ENCODE measurements at places on chromosomes 5 and 9. TPM values are rescaled to one million over a fixed set of nuclear protein-coding genes. Genes with fewer than 3 reads are reported as not detected.

DNA sequence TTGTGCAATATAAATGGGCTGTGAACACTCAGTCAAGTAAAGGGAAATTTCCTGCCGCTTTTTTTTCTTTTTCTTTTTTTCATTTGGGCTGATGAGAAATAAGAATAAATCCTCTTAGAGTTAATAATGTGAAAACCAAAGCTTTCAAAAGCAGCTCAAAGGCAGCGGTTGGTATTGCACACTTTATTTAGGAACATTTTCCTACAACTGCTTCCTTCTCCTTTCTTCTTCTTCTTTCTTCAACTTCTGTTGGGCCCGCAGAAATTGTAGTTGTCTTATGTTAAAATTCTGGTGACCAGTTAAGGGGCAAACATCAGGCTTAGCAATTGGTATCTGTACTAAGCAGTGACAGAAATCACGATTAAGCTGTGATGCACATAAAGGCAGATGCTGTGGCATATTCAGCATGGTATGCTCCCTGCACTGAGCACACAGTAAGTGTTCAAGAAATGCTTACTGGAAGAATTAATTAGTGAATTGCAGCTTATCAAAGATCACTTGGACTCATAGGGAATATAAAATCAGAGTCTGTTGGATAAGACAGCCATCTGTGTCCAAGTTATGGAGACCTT lies 85.4 kb downstream of the ANKRD55 start:
- no peak for DNase-seq

The ITGA2 gene
- total RNA-seq, result 0.97 TPM

The PCDHA4 gene
- total RNA-seq, result not detected

The FOXD4L6 gene
- total RNA-seq, result not detected

The WDR38 gene
- not detected for total RNA-seq

- DNase-seq, result no peak
These were observed 227.4 kb downstream of the MAN2A1 start for GRCh38 chr5:109917154-109917546.

DNA sequence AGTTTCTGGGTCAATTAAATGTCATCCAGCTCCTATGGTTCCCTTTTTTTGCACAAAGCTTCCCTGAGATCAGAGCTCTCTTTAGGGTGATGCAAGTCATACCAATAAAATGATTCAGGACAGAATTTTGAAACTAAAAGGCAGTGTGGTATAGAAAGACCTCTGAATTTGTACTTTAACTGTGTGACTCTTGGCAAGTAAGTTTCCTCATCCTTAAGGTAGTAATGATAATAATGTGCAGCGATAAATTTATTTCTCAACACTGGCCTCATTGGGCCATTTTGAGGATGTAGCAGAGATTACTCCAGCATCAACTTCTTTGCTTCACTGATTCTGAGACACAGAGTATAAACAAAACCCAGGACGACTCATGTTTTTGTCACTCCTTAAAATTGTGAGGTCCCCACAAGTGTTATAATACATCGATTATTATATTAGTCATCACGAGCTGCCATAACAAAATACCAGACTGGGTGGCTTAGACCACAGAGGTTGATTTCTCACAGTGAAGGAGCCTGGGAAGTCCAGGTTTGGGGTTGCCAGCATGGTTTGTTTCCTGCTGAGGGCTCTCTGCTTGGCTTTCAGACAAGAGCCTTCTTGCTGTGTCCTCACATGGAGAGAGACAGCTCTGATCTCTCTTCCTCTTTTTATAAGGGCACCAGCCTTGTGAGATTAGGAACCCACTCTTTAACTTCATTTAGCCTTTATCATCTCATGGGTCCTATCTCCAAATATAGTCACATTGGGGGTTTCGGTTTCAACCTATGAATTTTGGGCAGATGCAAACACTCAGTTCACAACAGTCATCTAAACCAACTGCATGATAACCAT lies 293.0 kb downstream of the ZNF608 start:
- DNase-seq, result no peak

The LCN15 gene
- not detected for total RNA-seq

The SLC46A2 gene
- not detected for total RNA-seq

- no peak for DNase-seq
These were observed 533.3 kb upstream of the CDH9 start for GRCh38 chr5:27571681-27572080.

GRCh38 chr5:14595189-14595588 lies 13.6 kb downstream of the OTULINL start:
- DNase-seq, result no peak

The TYRP1 gene
- total RNA-seq, result 50.2 TPM

DNA sequence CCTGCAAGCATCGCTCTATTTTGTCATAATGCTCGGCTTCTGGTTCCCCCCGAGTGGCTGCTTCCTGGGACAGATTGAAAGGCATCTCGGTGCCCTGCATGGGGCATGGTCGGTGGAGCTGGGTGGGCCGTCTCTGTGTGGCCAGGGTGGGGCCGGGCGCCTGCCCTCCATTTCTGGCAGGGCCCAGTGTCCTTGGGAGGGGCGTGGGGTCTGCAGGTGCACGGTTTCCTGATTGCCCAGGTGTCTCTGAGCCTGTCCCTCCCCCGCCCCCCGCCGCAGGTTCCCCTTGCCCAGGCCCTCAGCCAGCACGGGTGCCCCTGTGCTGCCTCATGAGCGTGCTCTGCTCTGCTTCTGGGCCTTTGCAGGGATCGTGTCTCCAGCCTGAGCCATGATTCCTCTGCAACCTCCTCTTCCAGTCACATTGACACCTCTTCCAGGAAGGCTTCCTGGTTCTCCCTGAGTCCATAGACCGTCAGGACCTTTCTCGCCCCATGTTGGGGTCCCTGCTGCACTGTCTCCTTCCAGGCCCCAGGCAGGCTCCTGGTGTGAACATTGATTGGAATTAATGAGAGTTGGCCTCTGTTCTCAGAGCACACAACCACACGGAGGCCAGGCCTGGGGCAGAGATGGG lies 90.2 kb downstream of the RXRA start:
- DNase-seq, result no peak

GRCh38 chr9:613771-614347 lies 227.6 kb upstream of the DMRT1 start:
- DNase-seq, result peak; percentile 75

The OR1Q1 gene
- not detected for total RNA-seq

The OCLN gene
- 2.0 TPM for total RNA-seq

GRCh38 chr5:73387149-73387591 lies 61.4 kb downstream of the FOXD1 start:
- DNase-seq, result no peak

- DNase-seq, result no peak
These were observed 13.1 kb downstream of the PALM2AKAP2 start for GRCh38 chr9:109792951-109793546.

The OTULINL gene
- 4.9 TPM for total RNA-seq

DNA sequence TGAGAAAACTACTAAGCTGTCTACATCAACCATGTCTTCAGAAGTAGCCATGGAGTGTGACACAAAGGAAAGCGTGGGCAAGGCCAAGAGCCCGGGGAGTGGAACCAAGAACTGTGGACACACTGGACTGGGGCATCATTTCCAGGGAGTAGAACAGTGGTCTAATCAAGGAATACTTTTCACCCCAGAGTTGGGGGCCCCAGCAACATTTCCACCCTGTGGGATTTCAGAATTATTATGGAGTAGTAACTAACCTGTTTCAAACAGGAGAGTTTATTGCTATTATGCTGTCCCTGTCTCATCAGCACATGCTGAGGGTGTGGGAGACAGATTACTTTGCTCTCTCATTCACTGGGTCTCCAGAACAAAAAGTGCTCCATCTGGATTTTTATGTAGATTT lies 58.0 kb upstream of the FSTL4 start:
- no peak for DNase-seq

- DNase-seq, result no peak
These were observed 77.7 kb upstream of the FAM169A start for GRCh38 chr5:74943905-74944304.

GRCh38 chr9:91421971-91422757 lies 1.5 kb downstream of the NFIL3 start:
- no peak for DNase-seq

The TMEFF1 gene
- not detected for total RNA-seq

The PCDHB16 gene
- 2.2 TPM for total RNA-seq

DNA sequence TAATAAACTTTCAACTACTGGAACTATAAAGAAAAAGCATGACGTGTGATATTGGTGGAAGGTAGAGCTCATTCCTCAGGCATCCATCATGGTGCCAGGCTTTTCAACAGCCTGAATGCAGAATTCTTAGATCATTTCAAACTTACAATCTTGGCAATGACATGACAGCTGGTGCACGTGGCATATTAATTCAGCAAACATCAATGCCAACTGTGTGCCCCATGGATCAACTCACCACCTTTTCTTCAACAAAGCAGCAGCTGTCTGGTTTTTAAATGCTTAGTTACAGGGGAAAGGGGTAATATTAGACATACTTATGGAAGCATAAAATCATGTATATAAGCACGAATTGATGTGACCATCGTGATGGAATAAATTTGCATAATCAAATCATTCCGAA lies 56.0 kb upstream of the OR13F1 start:
- no peak for DNase-seq

The TIFAB gene
- not detected for total RNA-seq

DNA sequence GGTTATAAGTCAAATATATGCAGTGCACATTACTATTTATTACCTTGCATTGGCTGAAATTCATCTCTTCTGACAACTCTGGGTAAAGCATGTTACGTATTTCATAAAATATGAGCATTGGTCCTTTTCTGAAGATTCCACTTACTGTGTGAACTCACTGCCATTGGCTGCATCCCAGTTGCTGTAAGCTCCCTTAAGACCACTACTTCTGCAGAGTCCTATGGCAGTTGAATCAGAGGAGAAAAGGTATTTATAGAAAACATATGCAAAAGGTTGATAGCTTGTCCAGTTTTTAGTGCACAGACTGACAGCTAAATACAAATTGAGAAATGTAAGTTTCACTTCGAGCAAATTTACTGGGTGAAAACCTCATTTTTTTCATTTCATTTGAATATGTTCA lies 394.6 kb upstream of the ARRDC3 start:
- no peak for DNase-seq

- DNase-seq, result peak; percentile 71
These were observed 89.2 kb upstream of the PRLR start for GRCh38 chr5:35319333-35320002.

The INSL4 gene
- not detected for total RNA-seq

DNA sequence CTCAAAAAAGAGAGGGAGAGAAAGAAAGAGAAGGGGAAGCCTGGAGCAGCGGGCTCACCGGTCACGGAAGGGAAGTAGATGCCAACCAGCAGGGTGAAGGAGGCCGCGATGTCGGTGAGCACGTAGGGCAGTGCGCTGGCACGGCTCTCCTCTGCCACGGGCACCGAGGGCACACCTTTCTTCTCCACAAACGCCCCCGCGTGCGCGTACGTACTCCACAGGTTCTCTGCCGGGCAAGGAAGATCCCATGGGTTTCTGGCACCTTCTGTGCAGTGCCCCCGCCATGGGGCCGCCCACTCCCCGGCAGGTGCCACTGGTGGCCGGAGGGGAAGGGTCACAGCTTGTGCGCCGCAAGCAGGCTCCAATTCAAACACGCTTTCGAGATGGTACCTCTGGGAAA lies 30.3 kb downstream of the SLC12A7 start:
- DNase-seq, result no peak

DNA sequence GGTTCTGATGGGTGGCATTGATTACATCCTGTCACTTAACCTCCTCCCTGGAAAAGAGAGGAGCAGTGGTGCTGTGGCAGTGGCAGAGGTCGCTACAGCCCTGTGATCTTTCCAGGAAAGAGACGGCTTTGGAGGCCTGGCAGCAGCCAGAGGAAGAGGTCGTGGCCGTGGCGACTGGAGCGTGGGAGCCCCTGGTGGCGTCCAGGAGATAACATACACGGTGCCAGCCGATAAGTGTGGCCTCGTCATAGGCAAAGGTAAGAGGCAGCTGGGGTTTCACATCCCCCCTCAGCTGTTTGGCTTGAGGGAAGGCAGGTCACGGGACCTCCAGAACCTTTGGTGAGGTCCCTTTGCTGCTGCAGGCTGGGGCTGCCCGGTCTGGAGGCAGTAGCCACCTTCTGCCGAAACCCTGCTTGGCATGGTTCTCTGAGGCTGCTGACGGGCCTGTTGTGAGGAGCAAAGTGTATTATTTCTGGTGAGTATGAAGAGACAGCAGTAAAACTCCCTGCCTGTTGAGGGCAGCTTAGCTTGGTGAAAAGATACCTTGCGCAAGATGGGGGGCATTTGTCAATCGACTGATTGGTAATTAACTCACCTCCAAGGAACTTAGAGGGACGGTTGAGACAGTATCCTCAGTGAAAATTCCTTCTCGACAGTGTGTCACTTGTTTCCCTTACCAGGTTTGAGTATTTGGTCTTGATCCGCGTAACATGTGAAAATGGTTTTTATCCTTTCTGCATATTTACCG lies 38.0 kb upstream of the PRDM12 start:
- DNase-seq, result no peak

GRCh38 chr9:21549251-21549765 lies 67.2 kb upstream of the IFNE start:
- no peak for DNase-seq

DNA sequence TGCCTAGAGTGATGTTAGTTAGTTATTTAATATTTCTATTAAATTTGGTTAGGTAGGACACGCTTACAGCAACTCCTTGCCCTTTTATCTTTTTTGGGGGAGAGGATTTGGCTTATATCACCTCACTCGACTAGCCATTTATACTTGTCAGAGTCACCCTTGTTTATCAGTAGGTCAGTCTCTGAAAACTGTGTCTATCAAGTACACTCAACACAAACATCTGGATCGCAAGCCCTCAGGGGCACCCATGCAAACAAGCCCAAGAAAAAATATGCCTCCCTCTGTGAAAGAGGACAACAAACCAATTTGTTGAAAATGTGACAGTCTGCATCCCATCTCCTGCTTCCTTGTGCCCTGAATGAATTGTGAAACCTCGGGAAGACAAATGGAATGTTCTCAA lies 139.9 kb downstream of the PLCXD3 start:
- no peak for DNase-seq

DNA sequence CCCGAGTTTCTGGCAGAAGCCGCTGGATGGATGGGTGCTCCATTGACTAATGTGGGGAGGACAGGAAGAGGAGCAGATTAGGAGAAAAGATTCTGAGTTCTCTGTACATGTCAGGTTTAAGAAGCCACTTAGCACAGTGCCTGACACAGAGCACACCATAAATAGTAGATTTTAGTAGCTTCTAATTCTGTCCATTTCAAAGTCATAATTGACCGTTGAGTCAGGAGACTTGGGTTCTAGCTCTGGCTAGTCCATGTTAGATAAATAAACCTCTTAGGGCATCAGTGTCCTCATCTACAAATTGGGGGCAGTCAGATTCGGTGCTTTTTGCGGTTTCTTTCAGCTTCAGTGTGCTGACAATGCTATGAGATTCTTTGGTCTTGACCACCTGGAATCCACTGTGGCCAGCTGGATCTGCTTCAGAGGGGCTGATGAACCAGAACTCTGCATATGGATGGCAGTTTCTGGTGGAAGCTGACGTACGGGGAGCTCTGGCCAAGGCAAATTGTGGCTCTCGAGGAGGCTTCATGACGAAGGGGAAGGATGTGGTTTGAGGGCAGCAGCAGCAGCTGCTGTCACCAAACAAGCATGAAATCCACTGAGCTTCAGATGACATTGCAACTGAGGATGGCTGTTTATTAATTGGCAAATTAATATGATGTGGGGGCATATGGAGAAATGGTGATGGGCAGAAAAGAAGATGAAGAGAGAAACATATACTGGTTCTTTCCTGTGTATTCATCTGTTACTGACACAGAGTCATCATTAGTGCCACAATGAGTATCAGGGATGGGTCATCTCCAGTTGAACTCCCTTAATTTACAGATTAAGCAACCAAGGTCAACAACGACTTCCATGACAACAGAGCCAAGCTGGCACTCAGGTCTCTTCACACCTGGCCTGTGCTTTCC lies 134.4 kb downstream of the AOPEP start:
- DNase-seq, result no peak

The IFNA2 gene
- total RNA-seq, result not detected
